Activated naive CD4-positive, alpha-beta T cell treated with anti-CD3 and anti-CD28 coated beads, Interleukin-2, amount 50 U/mL, for 16 hours (primary cell): ENCODE measurements at places on chromosomes 3 and 15.

DNA sequence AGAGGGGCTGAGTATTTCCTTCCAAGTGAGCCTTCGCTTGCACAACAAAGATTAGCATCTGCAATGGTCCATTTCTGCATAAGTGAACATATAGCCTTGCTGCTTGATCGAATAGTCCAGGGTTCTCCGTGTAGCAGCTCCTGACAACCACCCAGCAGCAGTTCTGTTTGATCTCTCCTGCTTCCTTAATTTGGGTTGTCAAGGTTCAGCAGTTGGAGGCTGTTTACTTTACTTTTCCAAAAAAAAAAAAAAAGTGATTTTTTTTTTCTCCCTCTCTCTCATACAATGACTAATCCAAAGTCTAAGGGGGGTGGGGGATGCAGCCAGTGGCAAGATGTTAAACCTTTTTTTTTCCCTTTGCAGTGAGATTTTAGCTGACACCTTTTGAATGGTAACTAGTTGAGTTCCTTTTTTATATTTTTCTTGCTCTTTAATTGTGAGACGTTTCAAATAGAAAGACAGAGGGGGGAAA, 3.6 kb downstream of the FOXP1 start:
- no peak for DNase-seq

DNA sequence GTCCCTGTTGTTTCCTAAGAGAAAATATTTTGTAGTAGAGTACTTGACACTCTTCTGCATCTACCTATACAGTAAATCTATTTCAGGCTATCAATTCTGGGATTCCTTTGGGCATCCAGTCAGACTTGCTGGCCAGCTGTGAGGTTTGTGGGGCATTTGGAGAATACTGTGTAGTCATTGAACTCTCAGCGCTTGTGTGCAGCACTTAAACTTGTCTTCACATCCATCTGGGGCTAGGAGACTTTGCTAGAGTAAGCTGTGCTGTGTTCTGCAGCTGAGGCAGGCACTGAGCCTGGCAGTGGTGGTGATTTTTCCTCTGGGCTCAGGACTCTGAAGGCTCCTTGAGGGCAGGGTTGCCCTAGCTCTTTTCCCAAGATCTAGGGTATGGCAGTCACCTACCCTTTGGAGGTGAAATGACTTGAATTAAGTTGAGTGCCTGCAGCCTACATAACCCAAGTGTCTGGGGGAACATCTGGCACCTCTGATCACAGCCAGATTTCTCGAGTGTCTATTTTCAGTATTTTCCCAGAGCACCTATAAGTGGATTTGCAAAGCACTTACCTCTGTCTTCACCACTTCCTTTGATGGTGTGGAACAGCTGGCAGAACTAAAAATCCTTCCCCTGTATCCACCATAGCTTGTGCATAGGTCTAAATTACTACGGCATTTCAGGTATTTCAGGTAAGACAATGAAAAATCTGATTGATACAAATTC, 19.3 kb downstream of the CLSTN2 start:
- DNase-seq = no peak

DNA sequence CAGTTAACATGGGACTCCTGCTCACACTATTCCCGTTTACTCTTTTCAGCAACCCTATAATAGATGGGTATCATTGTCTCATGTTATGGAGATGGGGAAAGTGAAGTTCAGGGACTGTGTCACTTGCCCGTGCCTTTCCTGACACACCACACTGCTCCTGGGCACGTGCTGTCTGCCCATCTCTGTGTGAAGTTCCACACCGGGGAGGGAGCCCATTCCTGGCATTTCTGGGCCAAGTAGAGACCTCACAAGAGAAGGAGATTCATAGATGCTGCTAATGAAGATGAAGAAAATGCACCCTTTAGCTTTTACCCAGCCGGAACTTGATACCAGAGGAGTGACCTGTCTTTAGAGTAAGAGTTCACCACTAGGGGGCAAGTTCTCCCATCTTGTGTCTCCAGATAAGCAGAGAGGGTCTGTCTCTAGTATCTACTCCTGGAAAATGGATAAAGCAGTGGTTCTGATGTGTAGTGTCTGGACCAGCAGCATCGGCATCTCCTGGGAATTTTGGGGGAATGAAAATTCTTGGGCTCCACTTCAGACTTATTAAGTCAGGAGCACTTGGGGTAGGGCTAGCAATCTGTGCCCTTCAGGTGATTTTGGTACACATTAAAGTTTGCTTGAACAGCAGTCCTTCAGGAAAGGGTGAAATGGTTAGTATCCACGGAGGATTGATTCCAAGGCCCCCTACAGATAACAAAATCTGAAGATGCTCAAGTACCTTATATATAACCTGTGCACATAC, 2.0 kb upstream of the TOPBP1 start:
- no peak for DNase-seq

- no peak for DNase-seq
Observed at GRCh38 chr3:184506561-184506991, 55.0 kb upstream of the EPHB3 start.

- DNase-seq = no peak
Observed at GRCh38 chr3:45506084-45506483, 88.5 kb upstream of the LIMD1 start.

DNA sequence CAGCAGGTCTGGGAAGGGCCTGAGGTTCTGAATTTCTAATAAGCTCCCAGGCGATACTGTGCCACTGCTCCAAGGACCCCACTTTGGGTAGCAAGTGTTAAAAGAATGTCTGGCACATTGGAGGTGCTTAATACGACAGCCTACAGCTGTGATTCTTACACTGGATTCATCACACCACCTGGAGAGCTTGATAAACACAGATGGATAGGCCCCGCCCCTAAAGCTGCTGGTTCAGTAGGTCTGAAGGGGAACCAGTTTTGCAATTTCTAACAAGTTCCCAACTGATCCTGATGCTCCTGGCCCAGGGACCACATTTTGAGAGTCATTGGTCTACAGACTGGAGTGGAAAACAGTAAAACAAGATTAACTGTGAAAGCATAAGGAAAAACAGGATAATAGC, 124.8 kb upstream of the ST8SIA2 start:
- no peak for DNase-seq

- DNase-seq = no peak
Observed at GRCh38 chr3:126450744-126451143, 24.9 kb downstream of the ZXDC start.

- no peak for DNase-seq
Observed at GRCh38 chr3:128808672-128809071, 70.7 kb upstream of the ACAD9 start.

GRCh38 chr3:139122221-139122581, 77.5 kb upstream of the PRR23C start:
- no peak for DNase-seq

DNA sequence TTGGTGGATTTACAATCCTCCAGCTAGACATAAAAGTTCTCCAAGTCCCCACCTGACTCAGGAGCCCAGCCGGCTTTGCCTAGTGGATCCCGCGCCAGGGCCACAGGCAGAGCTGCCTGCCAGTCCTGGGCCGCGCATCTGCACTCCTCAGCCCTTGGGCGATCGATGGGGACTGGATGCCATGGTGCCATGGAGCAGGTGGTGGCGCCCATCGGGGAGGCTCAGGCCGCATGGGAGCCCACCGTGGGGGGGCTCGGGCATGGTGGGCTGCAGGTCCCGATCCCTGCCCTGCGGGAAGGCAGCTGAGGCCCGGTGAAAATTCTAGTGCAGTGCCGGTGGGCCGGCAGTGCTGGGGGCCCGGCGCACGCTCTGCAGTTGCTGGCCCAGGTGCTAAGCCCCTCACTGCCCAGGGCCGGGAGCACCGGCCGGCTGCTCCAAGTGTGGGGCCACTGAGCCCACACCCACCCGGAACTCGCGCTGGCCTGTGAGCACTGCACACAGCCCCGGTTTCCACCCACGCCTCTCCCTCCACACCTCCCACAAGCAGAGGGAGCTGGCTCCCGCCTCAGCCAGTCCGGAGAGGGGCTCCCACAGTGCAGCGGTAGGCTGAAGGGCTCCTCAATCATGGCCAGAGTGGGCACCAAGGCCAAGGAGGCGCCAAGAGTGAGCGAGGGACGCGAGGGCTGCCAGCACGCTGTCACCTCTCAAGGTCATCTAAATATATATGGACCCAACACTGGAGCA, 38.8 kb upstream of the IGSF11 start:
- DNase-seq = no peak

GRCh38 chr3:142691527-142691926, 32.3 kb upstream of the TRPC1 start:
- no peak for DNase-seq
